ENCODE measurements at places on chromosomes 12 and 14. TPM values are rescaled to one million over a fixed set of nuclear protein-coding genes. Genes with fewer than 3 reads are reported as not detected.

The GPR68 gene
- 1.3 TPM for total RNA-seq

The MYO1H gene
- not detected for total RNA-seq

The TOMM20L gene
- not detected for total RNA-seq

The HOXC9 gene
- total RNA-seq: not detected

The TEX22 gene
- 0.09 TPM for total RNA-seq

The FLRT2 gene
- 34.4 TPM for total RNA-seq

The PRKCH gene
- total RNA-seq: 240 TPM

All from endothelial cell of coronary artery (primary cell).